ENCODE measurements at places on chromosomes 16 and 17.

- ATAC-seq: no peak
These were observed 44.5 kb upstream of the TBX2 start for GRCh38 chr17:61354895-61355874.

- ATAC-seq: no peak
These were observed 3.8 kb downstream of the SMARCD2 start for GRCh38 chr17:63838631-63839171.

- ATAC-seq: no peak
These were observed 93.1 kb downstream of the PITPNC1 start for GRCh38 chr17:67470163-67470562.

- peak; percentile 62 for ATAC-seq
These were observed 62.1 kb downstream of the RMI2 start for GRCh38 chr16:11407047-11407982.

- ATAC-seq: no peak
These were observed 59.7 kb upstream of the DNAJA2 start for GRCh38 chr16:47033176-47033575.
